Stimulated activated CD8-positive, alpha-beta memory T cell treated with anti-CD3 and anti-CD28 coated beads, Interleukin-7, amount 100 ng/mL, for 1 hour (primary cell): ENCODE measurements at places on chromosomes 7 and 10.

GRCh38 chr10:6309816-6310215 lies 107.1 kb downstream of the PFKFB3 start:
- no peak for DNase-seq

DNA sequence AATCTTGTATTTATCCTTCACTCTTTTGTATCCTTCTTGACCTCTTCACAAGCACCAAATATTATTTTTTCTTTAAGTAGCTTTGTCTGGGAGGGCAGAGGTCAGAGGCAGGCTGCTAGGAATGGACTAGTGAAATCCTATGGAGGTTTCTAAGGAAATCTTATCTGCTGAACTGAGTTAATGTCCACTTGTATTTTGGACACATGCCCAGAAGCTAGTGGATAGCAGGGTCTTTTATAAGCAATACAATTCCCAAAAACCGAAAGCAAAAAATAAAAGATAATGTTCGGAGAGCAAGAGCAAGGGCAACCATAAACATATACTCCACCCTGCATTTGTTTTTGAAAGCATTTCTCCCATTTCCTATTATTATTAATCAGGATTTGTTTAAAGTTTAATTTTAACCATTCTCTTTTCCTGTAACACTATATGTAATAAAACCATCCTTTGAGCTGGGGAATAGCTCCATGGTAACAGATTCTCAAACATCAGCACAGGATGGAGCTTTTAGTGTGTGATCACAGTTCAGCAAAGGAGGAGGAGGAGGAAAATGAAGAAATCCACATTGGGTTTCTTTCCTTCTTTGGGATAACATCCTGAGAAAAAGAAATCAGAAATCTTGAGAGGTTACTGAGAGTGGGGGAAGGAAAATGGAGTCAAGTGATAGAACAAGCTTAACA lies 328.2 kb upstream of the LRRN3 start:
- DNase-seq, result no peak

GRCh38 chr10:125340903-125341302 lies 180.5 kb upstream of the CTBP2 start:
- no peak for DNase-seq

GRCh38 chr10:61626209-61626608 lies 36.5 kb upstream of the CABCOCO1 start:
- no peak for DNase-seq

DNA sequence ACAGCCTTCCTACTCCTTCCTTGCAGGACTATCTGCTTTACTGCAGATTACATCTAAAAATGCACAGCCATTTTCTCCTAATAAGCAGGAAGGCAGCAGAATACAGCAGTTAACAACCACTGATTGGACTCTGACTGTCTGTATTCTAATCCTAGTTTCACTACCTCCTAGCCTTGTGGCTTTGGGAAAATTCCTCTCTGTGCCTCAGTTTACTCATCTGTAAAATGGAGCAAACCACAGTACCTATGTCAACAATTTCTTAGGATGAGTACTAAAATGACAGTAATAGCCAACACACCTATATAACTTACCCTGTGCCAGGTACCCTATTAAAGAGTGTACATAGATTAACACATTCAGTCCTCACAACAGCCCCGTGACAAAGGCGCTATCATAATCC lies 89.5 kb downstream of the ELMO1 start:
- no peak for DNase-seq

DNA sequence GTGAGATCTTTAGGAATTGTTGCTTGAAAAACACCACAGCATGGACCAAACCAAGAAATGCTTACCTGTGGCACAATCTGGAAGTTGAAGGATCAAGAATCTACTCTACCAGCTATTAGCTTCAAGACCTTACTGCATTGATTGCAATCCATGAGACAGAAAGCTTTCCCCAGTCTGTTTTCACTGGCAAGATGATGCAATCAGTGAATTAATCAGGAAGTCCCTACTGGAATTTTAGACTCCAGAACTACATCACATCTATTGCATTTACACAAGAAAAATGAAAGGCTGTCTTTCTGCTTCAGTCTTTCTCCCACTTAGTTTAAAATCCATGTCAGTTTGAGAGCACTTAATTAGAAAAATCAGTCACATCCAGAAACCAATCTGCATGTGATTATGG lies 191.7 kb downstream of the TFEC start:
- DNase-seq, result no peak

DNA sequence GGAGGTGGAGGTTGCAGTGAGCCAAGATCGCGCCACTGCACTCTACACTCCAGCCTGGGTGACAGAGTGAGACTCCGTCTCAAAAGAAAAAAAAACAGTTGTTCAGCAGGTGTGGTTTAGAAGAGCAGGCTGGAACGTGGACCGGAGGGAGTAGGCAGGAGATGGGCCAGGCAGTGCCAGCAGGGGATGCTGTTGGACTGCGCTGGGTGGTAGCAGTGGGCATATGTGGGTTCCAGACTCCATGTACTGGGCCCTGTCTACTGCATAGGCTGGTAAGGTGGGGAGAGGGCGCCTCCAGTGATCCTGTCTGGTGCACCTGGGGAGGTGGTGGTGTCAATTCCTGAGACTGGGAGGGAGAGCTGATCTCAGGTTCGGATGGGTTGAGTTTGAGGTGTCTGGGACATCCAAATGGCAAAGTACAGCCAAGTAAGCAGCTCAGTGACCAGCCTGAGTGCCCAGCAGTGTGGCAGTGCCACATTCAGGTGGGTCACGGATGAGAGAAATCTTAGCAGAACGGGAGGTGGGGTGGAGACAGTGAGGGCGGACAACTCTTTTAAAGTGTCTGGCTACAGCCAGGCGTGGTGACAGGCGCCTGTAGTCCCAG lies 25.9 kb downstream of the SFXN4 start:
- DNase-seq, result no peak

- DNase-seq, result no peak
These were observed 113.2 kb upstream of the MYO3A start for GRCh38 chr10:25820874-25821273.

DNA sequence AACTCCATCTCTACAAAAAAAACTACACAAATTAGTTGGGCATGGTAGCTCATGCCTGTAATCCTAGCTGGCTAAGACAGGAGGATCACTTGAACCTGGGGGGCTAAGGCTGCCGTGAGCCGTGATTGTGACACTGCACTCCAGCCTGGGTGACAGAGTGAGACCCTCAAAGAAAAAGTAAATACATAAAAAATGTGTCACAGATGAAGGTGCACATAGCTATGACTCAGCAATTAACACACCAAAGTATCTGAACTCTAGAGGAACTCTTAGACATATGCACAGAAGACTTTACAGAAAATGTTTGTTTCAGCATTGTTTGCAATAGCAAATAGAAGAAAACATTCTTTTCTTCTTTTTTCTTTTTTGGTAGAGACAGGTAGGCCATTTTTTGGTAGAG lies 8.3 kb downstream of the C10orf62 start:
- DNase-seq, result no peak
